Activated CD4-positive, alpha-beta T cell treated with anti-CD3 and anti-CD28 coated beads, Interleukin-2, amount 10 ng/mL, durations not matched to agents 7 days and 5 days (primary cell): ENCODE measurements at places on chromosomes 2 and 18. TPM values are rescaled to one million over a fixed set of nuclear protein-coding genes. Genes with fewer than 3 reads are reported as not detected.

Gene CLHC1
- total RNA-seq: 11.2 TPM

Gene OTOS
- total RNA-seq: not detected

Gene MYCN
- not detected for total RNA-seq

DNA sequence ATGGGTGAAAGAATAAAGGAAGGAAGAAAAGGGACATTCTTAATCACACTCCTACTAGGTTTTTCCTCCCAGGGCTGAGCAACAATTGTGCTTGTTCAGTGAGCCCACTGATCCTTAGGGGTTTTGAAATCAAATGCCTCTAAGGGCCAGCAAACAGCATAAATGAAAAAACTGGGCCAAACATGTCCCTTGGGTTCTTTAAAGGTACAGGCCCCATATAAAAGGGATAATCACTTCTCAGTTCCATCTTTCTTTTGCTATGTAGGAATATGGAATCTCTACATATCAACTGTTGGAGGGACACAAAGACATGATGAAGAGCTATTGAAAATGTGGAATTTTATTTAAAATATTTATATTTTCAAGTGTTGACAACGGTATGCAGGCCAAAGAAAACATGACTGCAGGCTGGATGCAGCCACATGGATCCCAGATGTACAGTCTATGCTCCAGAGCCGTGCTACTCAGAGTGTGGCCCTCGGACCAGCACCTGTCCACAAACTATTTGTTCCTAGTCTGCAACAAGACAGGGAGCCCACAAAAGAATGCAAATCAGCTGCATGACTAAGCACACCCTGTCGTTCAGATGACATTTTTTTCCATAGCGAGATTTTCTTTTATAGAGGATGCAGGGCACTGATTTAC, 110.0 kb downstream of the CDH20 start:
- no peaks in the 10 kb centered on the region for H3K4me1 ChIP-seq
- no peaks in the 10 kb centered on the region for H3K36me3 ChIP-seq
- H3K27me3 ChIP-seq: no peaks in the 10 kb centered on the region
- no peak overlapping the region for H3K4me3 ChIP-seq

DNA sequence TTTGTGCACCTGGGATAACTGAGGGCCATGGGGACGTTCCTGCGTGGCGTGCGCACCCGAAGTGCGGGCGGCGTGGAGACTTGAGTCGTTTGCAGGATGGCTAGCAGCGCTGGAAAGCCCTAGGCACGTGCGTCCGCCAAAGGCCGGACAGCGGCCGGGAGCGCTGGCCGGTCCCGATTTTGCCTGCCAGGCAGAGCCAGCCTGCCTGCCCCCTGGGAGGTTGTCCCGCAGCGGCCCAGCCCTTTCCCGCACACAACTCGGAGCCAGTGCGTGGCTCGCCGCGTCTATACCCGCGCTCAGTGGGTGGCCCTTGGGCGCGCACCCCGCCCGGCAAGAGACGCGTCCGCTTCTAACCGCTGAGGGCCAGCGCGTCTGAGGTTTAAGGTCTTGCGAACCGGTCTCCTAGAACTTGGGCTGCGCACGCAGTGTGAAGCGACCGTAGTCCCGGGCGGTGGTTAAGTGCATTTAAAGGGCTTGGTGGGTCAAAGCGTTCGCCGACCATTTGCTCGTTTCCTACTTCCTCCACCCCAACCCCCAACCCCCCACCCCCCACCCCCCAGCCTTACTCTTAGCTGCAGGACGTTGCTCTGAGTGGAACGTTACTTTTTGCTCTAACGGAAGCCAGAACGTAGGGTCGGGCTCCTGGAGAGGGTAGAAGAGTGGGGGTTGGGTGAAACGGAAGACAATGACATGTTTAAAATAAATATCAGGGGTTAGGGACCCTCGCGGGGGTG, 627 bp downstream of the CDCA7 start:
- peaks cover 61% of the 10 kb centered on the region for H3K4me1 ChIP-seq
- peaks cover 32% of the 10 kb centered on the region for H3K36me3 ChIP-seq
- peak overlapping the region; percentile 89 for H3K4me3 ChIP-seq
- peak overlapping the region; percentile 91 for H3K27ac ChIP-seq
- peak; percentile 49 for DNase-seq

GRCh38 chr18:36532394-36532793, 234.9 kb downstream of the FHOD3 start:
- DNase-seq: no peak
- no peaks in the 10 kb centered on the region for H3K36me3 ChIP-seq
- H3K27me3 ChIP-seq: peaks cover 3% of the 10 kb centered on the region
- H3K4me3 ChIP-seq: no peak overlapping the region
- no peak overlapping the region for H3K27ac ChIP-seq

DNA sequence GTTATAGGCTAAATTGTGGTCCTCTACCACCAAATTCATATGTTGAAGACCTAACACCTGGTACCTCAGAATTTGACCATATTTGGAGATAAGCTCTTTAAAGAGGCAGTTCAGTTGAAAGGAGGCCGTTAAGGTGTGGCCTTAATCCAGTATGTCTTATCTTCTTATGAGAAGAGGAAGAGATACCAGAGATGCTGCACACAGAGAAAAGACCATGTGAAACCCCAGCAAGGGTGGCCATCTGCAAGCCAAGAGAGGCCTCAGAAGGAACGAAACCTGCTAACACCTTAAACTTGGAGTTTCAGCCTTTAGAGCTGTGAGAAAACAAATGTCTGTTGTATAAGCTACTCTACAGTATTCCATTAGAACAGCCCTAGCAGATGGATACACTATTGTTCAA, 528.1 kb upstream of the DCC start:
- no peak overlapping the region for H3K4me3 ChIP-seq
- H3K36me3 ChIP-seq: no peaks in the 10 kb centered on the region
- H3K27me3 ChIP-seq: no peaks in the 10 kb centered on the region
- no peaks in the 10 kb centered on the region for H3K4me1 ChIP-seq

GRCh38 chr2:193332941-193333340, 1138.2 kb upstream of the TMEFF2 start:
- no peaks in the 10 kb centered on the region for H3K4me1 ChIP-seq
- no peaks in the 10 kb centered on the region for H3K27me3 ChIP-seq
- no peak for DNase-seq
- no peak overlapping the region for H3K27ac ChIP-seq
- no peaks in the 10 kb centered on the region for H3K36me3 ChIP-seq

DNA sequence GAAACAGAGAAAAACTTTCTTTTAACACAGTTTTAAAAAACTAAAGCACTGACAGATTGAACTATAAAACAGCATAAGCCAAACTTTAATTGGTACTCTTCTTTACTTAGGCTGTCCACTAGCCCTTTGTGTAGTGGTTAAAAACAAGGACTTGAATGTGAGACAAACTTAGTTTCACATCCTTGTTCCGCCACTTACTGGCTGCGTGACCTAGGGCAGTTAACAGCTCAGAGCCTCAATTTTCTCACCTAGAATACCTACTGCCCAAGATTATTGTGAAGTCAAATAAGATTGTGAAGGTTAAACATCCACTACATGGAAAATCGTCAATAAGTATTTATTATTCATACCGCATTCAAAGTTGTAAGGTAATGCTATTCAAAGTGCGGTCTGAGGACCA, 2.0 kb downstream of the WDR35 start:
- no peak for DNase-seq
- no peaks in the 10 kb centered on the region for H3K36me3 ChIP-seq
- H3K4me3 ChIP-seq: no peak overlapping the region

DNA sequence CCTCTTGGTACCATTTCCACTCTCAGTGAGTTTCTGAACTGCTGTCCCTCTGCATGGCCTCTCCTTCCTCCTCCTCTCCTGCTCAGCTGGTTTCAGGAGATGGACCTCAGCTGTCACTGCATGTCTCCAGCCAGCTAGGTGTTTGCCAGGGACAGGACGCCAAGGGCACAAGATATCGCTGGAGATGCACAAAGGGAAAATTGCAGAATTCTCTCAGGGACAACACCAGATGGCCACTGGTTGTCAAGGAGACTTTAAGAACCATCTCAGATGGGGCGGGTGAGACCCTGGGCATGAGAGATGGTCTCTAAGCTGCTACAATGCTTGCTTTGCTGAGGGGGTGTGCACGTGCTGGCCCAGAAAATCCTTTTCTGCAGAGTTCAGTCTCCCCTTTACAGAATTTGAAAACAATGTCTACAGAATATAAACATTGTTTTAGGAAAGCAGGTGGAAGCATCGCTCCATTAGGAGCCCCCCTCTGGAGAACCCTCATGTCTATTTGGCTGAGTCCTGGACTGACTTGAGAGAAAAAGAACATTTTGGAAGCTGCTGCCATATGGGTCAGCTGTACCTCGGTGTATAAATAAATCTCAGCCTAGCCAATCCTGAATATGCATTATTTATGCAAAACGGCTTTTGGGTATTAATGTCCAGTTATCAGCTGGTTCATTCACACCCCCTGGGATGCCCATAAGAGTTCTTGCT, 57.8 kb upstream of the SPP2 start:
- peaks cover 6% of the 10 kb centered on the region for H3K27me3 ChIP-seq
- peaks cover 63% of the 10 kb centered on the region for H3K4me1 ChIP-seq
- H3K4me3 ChIP-seq: no peak overlapping the region
- peaks cover 24% of the 10 kb centered on the region for H3K36me3 ChIP-seq
